ENCODE measurements at places on chromosomes 11 and 22. TPM values are rescaled to one million over a fixed set of nuclear protein-coding genes. Genes with fewer than 3 reads are reported as not detected.

DNA sequence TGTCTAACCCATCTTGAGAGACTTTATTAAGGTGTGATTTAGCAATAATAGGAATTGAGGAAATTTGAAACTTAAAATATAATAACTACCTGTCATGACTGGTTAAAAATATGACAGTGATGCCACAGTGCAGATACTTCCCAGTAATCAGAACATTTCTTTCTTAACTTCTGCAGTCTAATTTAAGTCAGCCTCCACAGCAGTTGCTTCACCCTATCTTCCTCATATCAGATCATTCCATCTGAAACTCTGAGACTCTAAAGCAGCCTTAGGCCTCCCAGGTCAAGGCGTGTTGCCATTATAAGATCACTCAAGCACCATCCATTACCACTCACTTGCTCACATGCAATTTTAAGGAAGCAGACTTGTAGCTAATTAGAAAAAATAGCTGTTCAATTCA lies 302.2 kb downstream of the AASDHPPT start:
- DNase-seq: no peak

The SLN gene
- total RNA-seq: 84.1 TPM

GRCh38 chr22:31133911-31134310 lies 6.4 kb downstream of the PLA2G3 start:
- no peak for DNase-seq

DNA sequence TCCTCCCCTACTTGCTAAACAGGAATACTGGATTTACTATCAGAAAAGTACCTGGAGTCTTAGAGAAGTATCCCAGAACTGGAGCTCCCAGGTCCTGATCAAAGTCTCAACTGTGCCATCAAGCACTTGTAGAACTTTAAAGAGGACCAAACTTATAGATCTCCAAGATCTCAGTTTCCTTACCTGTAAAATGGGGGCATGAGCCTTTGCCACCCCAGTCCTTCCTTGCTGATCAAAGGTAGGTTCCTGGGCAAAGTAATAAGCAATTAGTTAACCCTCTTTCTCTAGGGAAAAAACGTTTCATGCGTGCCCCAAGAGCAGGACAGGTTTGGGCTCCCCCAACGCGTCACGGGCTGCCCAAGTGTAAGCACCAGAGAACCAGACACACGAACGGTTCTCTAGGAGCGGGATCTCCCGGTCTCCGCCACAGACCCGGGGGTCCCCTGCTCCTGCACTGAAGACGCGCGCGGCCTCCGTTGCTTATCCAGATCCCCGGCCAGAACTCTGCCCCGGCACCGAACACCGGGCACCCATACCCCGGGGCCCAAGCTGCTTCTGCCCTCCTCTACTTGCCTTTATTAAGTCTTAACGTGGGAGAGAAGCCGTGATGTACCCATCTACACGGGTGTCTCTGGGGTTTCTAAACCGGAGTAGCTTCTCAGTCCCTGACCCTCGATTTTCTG lies 505 bp downstream of the ZNF214 start:
- DNase-seq: no peak

DNA sequence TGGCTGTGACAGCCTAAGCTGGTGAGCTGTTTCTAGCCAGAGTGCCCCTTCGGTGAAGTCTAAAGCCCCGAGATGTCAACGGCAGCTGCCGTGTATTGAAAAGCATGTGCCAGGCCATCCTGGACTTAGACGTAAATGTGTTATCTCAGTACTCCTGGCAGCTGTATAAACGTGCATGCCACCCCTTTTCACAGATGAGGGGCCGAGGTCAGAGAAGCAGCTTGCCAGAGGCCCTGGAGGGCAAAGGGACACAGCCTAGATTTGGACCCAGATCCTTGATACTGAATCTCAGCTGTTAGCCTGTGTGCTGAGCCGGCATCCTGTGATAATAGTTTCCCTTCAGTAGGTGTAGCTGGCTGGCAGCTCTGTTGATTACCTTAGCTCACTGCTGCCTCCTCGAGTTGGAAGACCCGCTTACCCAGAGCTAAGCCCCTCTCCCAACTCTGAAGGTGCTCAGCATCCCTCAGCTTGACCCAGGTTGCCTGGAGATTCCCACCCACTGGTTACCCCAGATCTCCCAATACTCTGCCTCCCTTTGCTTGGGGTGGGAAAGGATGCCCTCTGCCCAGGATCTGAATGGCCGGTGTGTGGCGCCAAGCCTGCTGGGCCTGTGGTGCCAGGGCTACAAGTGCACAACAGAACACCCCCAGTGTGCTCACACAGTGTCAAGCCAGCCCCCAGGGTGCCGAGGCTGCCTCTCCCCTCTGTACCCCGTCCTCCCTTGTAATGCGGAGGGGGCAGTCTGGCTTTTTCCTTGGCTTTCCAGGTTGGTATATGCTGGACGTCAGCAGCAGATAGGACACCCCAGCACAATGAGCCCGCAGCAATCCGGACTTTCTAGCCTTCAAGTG lies 59.8 kb upstream of the WNT7B start:
- DNase-seq: no peak

The MUC5B gene
- total RNA-seq: not detected

GRCh38 chr11:116910378-116910777 lies 73.0 kb upstream of the APOA1 start:
- DNase-seq: peak; percentile 30

- no peak for DNase-seq
Measured at GRCh38 chr11:70618431-70619101, 220.2 kb downstream of the CTTN start.

- DNase-seq: peak; percentile 13
Measured at GRCh38 chr11:119107538-119108145, 498 bp downstream of the C2CD2L start.

DNA sequence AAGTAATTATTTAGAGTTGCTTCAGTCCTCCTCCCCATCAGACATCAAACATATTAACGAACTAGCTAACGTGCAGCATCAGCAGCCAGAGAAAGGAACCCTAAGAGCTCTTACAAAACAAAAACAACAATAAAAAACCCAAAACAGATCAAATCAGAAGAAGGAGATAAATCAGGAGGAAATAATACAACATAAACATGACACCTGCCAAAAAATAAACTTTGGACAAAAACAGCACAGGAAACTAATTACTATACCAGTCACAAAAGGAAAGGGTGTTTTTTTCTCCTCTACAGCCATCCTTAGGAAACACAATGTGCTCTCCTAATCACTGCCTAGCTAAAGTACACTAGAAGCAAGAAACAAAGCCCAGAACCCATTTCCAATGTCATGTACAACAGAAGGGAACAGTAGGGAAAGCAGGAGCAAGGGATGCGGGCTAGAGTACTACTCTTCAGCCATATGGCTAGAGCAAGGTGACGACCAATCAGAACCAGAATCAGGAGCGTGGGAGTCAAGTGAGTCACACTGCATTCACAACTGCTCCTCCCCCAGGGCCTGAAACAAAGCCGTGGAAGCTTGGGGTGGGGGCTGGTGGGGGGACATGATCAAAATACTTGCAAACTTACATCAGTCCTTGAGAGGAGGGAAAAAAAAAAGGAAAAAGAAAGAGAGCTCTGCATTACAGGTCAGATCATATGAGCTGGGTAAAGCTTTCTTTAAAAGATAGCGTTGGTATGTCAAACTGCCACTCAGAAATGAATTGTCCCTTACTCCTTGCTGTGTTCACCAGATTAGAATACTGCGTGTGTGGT lies 60.4 kb downstream of the LARGE2 start:
- DNase-seq: peak; percentile 41

GRCh38 chr11:95688501-95689222 lies 100.9 kb downstream of the FAM76B start:
- DNase-seq: no peak

DNA sequence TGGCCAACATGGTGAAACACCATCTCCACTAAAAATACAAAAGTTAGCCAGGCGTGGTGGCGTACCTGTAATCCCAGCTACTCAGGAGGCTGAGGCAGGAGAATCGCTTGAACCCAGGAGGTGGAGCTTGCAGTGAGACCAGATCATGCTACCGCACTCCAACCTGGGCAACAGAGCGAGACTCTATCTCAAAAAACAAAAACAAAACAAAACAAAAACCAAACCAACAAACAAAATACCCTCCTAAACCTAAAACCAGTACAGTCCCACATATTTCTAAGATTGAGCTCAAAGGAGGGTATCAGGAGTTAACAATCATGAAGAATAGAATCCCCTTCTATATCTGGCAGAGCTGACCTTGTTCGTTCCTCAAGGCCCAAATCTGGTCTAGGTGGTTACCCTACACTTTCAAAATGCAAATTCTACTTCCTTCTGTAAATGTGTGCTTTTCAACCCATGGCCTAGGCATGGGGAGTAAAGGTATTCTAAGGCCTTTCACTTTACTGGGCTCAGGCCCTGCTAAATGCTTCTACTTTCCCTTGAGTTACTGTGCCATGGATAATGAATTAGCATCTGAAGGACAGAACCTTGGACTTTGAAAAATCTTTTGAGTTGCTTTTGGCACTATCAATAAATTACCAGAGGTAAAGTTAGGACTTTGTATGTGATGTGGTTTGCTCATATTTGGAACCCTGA lies 10.4 kb upstream of the PPP2R1B start:
- no peak for DNase-seq

- DNase-seq: no peak
Measured at GRCh38 chr11:92768121-92768840, 201.2 kb upstream of the MTNR1B start.

The CDC42EP1 gene
- total RNA-seq: 76.6 TPM

GRCh38 chr22:49302530-49302929 lies 525.1 kb downstream of the BRD1 start:
- DNase-seq: no peak

DNA sequence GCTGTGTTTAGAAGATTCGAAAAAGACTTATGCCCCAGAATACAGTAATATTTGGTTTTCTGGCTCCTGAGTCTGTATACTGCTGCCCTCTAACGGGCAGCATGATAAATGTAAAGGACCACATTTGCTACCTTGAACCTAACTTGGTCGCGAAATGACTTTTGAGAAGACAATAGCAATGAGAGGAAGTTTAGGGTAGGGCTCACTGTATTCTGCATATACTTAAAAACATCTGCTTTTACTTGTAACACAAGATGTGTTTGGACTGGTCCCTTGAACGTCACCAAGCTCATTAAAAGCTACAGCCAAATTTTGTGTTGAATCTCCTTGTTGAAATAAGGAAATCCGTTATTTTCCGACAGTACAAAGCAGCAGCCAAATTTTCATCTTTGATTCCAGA lies 309.1 kb downstream of the SWAP70 start:
- peak; percentile 63 for DNase-seq

- DNase-seq: no peak
Measured at GRCh38 chr22:32341122-32341740, 16.4 kb upstream of the RFPL3 start.

DNA sequence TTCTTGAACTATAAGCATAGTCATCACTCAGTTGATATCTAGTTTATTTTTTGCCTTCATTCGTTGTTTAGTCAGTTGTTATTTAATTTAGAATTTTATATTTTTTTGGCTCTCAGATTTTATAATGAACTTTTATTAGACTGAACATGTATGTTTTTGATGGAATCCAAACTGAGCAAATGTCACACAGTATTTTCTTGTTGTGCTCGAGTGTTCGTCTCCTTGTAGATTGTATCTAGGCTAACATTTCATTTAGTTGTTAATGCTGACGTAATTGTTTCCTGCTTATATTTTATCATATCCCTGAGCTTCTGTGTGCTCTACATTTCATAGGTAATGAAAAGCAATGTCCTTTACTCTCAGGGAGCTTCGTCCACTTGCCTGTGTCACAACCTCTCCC lies 286.2 kb downstream of the TMEM135 start:
- DNase-seq: no peak

DNA sequence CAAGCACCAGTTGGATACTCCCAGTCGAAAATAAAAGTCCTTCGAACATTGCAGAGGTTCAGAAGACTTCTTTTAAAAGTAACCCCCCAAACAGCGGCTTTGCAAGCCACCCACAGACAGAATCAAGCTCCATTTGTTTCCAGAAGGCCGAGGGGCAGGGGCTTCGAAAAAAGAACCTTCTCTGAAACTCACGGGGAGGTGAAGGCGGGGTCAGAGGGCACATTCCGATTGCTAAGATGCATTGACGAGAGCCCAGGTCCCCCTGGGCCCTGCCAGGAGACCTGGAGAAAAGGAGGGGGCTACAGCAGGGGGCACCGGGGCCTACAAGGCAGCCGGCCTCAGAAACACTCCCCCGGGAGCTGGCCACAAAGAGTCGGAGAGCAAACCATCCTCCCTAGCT lies 306.8 kb downstream of the MN1 start:
- no peak for DNase-seq

The CATSPERZ gene
- not detected for total RNA-seq

DNA sequence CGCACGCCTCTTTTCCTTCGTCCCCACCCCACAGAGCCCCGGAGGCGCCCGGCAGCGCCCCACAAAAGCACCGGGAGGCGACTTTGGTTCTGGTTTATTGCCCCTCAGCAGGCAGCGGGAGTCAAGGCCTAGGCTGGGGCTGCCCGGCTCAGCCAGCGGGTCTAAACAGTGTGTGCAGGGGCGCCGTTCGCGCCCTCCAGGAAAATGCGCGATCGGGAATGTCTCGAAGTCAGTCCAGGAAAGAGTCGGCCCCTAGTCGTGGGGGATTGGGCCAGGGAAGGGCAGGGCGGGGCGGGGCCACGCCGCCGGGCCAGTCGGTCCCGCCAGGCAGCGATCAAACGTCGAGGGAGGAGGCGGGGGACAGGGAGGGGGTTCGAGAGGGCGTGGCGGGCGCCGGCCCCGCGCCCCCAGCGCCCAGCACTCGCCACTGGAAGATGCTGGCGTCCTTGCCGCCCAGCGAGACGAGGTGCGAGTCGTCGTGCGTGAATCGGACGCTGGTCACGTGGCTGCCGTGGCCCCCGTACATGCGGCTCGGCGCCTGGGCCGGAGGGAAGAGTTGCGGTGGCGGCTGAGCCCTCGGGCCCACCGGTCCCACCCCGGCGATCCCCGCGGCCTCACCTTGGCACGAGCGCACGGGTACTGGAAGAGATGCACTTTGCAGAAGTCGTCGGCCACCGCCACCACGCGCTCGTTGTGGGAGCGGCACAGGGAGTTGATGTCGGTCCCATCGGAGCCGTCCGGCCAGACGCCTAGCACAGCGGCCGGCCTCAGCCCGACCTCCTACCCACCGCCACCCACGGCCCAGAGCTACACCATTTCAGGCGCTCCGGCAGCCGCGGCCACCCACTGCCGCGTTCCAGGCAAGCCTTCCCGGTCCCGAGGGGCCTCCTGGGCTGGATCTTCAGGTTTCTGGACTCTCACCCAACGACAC lies 741 bp upstream of the MTA2 start:
- DNase-seq: peak; percentile 44

DNA sequence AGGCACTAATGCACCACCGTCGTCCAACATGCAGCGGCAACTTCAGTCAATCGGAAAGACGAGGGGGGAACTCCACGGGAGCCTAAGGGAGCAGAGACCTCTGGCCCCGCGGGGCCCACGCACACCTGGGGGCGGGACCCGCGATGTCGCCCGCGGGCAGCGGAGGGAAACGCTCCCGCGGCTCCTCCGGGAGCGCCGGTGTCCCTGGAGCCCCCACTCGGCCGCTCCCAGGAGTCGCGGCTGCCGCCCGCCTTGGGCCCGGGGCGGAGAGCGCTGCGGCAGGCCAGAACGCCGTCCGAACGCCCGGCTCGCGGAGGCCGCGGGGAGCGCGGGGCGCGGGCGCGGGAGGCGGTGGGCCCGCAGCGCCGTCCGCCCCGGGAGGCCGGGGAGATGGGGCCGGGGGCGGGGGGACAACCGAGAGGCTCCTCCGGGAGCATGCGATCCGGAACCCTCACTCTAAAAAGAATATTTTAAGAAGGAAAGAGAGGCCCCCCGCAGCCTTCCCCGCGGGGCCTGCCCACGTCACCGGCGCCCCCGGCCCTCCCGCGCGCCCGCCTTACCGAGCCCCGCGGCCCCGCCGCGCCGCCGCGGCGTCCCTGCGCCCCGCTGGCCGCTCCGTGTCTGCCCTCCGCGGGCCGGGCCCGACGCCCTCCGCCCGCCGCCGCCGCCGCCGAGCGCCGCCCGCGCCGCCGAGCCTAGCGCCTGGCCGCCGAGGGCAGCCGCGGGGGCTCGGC lies 86.6 kb upstream of the ARHGAP32 start:
- peak; percentile 43 for DNase-seq
